GM03348 (cell line): ENCODE measurements at places on chromosomes 12 and 14.

GRCh38 chr12:1825382-1826102, 5.2 kb downstream of the LRTM2 start:
- no peak for DNase-seq

DNA sequence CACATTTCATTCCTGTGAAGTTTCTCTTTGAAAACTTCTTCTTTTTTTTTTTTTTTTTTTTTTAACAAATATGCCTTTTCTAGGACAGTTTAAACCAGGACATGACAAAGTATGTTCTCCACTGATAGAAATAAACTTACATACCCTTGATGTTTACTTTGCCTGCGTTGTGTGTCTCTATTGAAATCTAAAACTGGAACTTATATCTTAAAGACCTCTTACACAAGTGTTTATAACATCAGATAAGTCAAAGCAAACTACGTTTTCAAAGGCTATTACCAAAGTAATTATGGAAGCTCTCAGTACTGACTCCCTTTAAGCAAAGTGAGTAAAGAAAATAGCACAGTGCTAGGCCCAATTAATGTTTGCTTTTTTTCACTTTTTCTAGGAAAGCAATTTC, 30.6 kb upstream of the ISM2 start:
- no peak for DNase-seq

DNA sequence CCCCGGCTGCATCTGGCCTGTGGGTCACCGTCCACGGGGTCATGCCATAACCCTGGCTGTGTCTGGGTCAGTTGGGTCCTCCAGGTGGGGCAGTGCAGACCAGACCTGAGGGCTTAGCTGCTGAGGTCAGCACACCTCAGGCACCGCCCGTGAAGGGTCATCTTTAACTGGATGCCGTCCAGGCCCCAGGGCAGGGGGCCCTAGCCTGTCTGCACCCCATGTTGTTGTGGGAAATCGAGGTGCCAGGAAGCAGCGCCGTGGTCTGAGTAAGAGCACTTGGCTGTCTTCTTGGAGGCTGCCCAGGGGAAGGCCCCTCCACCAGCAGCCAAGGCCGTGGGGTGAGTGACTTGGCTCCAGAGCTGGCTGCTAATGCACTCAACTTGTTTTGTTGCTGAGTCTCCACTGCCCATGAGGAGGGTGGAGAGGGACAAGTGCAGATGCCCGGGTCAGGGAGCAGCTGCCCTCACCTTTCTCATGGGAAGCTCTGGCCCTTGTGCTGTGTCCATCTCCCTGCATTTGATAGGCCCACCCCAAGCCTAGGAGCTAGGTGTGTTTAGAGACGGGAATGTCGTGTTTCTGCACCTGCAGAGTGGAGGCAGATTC, 317.2 kb downstream of the TMEM121 start:
- no peak for DNase-seq

- no peak for DNase-seq
Measured at GRCh38 chr14:24364841-24365240, 3.1 kb upstream of the NFATC4 start.

DNA sequence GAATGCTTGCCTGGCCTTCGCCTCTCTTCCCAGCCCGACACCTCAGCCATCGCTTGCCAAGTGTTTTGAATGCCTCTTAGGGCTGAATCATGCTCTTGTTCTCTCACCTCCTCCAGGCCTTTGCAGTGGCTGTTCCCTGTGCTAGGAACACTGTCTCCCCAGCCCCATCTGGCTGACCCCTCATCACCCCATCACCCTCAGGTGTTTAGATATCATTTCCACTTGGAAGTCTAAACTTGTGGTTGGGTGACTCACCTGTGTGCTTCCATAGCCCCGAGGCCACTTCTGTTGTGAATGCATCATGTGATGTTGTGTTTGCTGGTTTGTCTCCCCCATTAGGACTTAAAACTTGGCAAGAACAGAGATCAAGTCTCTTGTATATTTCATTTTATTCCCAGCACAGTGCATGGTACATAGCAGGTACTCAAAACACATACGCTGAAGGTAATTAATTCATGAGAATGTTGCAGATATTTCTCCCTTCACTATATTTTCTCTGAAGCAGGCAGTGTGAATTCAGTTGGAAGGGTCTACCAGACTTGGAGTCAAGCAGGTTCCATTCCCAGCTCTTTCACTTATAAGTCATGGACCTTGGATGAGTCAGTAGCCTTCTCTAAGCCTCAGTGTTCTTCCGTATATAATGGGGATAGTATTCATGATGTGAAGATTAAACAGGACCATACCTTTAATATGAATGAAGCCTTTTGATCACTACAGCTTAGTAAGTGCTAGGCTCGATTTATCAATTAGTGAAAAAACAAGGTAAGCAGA, 67.8 kb downstream of the HRK start:
- DNase-seq = no peak

GRCh38 chr14:31207287-31207754, 272 bp downstream of the HECTD1 start:
- no peak for DNase-seq

DNA sequence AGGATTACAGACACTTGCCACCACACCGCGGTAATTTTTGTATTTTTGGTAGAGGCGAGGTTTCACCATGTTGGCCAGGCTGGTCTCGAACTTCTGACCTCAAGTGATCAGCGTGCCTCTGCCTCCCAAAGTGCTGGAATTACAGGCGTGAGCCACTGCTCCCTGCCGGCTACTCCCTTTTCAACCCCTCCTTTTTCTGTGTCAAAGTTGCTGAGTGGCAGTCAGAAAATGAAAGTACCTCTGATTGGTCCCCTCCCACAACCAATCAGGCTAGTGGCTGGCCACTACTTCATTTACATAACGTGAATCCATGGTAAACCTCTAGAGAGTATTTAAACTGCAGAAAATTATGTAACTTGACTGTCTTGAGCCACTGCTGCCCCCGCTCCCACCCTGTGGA, 5.9 kb downstream of the RESF1 start:
- no peak for DNase-seq

- no peak for DNase-seq
Measured at GRCh38 chr12:3363608-3364007, 127.4 kb upstream of the PRMT8 start.

- DNase-seq = no peak
Measured at GRCh38 chr14:93733631-93734030, 54.7 kb downstream of the PRIMA1 start.

DNA sequence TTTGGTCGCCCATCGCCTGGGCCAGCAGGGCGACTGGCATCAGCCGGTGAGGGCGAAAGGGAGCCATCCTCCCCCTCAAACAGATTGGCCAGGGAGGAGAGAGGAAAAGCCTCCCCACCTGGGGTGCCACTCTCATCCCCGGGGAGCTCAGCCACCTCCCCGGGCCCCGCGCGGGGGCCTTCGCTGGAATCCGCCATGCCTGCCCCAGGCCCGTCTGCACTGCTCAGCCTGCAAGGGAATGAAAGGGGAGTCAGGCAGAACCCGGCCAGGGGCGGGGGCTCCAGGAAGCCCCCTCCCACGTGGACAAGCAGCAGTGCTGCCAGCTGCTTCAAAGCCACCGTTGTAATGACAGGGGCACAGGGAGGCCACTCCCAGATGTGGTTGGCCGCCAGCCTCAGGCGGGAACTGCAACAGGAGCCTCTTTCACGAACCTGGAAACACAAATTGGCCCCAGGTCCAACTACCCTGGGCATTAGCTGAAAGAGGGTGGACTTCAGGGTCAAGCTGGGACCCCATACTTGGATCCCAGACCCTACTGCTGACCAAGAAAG, 18.5 kb downstream of the TRPV4 start:
- no peak for DNase-seq

DNA sequence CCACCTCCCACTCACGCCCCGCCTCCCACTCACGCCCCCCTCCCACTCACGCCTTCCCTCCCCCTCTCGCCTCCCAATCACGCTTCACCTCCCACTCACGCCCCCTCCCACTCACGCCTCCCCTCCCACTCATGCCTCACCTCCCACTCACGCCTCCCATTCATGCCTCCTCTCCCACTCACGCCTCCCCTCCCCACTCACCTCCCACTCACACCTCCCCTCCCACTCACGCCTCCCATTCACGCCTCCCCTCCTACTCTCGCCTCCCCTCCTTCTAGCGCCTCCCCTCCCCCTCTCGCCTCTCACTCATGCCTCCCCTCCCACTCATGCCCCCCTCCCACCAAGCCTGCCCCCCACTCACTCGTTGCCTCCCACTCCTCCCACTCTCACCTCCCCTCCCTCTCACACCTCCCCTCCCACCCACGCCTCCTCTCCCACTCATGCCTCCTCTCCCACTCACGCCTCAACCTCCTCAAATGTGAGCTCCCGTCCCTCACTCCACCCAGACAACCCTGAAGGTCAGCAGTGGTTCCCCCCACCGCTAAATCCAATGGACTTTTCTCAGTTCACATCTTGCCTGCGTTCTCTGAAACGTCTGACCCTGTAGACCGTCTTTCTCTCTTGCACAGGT, 39.8 kb downstream of the TMEM63C start:
- no peak for DNase-seq

DNA sequence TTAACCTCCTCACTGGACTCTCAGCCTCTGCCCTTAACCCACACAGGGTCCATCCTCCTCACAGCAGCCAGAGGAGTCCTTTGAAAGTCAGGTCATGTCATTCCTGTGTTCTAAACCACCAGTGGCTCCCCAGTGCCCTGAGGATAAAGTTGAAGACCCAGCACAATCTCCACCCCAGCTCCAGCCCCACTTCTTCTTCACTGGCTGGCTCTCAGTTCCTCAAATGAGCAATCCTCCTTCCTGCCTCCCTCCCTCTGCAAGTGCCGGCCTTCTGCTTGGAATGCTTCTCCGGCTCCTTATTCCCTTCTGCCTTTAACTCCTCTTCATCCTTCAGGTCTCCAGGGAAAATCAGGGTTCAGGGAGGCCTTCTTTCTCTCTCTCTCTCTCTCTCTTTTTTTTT, 32.0 kb upstream of the SPPL3 start:
- DNase-seq = no peak

DNA sequence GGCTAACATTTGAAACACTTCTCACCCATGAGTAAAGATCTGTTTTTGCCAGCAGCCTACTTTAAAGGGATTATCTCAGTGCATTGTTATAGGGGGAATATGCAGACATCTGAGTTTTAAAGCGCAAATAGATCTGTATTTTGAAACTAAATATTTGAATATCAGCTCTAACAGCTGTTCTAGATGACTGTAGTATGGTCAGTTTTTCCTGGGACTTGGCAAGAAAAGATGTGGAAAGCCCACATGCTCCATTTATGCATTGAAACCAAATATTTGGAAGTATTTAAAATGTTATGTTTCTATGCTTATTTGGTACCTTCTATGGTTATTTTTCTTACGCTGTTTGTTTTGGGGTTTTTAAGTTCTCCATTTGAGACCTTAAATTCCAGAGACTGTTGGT, 41.7 kb downstream of the RIC8B start:
- no peak for DNase-seq

- no peak for DNase-seq
Measured at GRCh38 chr14:37491076-37491475, 104.0 kb downstream of the FOXA1 start.

GRCh38 chr12:66552716-66553115, 126.2 kb downstream of the GRIP1 start:
- no peak for DNase-seq

DNA sequence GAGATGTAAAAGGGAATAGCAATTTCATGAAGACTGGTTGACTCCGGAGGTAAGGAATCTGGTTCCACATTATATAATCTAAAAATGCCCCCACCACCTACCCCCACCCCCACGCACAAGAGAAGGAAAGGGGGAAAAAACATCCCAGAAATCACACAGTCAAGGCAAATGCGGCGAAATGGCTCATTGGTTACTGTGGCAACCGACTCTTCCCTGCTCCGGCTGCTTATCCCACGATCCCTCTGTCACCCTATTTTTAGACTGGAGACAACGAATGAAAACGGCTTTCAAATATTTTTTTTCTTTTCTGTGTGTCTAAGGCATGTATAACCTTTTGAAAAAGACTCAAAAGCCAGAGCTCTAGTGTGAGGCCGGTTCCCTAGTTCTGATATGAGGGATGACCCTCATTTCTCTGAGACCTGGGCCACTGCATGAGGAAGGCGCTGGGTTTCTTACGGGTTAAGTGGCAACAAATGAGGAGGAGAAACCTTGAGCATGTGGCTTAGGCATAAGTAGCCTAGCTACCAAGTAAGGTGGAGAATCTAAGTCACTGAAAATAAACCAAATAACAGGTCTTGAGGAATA, 148.3 kb upstream of the GRIN2B start:
- DNase-seq = no peak

DNA sequence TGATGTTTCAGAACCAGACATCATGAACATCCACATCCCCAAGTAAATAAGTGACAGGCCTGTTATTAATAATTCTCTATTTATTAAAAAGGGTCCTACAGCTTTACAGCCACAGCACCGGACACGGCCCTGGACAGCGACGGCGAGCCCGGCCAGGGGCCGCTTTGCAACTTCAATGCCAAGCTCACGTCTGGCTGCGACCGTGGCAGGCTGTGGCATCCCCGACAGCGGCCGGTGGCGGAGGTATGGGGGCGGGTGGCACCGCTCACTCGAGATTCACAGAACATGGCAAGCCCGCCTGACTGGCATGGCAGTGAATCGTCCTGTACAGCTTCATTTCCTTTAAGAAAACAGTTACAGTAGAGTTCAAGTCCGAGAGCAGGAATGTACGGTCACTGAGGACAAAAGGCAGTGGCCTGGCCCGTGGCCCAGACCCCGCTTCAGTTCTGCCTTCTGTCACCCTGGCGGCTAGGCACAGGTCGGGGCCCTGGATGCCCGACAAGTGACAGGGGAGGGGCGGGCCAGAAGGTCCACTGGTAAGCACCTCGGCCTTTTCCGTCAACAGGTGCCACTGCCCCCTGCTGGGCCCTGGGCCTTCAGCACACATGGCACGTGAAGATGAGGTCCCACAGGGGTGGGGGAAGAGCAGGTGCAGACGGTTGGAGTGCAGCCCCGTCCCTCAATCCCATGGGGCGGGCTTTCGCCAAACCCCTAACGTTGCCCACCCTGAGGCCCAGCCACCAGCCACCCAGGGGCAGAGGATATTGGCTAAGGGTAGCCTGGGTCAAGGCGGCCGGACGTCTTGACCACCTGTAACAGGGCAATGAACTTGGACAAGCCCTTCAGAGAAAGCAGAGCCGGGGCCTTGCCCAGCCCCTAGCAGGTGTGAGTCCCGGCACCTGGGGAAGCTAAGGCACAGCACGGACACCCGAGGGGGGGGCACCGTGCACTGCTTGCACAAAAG, 30.3 kb downstream of the HIP1R start:
- no peak for DNase-seq

DNA sequence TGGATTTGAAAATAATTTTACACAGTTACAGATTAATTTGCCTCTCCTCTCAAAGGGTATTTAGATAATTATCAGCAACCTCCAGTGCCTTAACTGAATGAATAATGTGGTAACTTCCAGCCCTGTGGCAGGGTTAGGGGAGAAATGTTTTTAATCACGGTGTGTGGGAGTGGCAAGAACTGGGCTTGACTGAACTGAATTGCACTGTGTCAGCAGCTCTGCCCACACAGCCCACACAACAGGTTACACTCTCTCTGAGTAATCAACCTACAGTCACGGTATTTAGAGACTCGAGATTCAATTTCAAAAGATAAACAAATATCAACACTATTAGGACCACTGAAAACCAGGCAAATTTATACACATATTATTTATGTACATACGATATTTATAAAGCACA, 198.5 kb downstream of the KCNC2 start:
- no peak for DNase-seq
